Effector memory CD4-positive, alpha-beta T cell (primary cell): ENCODE measurements at places on chromosomes 16 and 17.

DNA sequence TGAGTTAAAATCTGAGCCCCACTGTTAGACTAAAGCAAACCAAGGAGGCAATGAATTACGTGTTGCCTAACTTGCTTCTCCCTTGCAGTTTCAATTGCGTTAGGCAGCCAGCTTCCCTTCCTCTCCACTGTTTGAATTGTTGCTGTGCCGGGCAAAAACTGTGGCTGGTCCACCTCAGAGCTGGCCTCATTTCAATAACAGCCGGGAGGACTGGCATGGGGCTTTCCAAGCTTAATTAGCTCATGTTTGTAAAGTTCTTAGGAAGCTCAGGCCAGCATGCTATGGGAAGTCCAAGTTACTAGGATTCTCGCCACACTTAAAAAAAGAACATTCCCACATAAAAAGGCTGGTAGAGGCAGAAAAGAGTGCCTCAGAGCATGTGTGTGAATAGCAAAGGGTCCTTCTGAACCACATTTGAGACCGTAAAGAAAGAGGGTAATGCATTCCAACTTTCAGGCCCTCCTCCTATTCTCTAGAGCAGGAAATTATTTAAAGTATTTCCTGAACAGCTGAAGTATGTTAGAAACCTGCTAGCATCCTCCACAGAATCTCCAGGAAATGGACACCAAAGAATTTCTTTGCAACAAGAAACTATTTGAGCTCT lies 79.0 kb upstream of the SMURF2 start:
- DNase-seq: no peak

DNA sequence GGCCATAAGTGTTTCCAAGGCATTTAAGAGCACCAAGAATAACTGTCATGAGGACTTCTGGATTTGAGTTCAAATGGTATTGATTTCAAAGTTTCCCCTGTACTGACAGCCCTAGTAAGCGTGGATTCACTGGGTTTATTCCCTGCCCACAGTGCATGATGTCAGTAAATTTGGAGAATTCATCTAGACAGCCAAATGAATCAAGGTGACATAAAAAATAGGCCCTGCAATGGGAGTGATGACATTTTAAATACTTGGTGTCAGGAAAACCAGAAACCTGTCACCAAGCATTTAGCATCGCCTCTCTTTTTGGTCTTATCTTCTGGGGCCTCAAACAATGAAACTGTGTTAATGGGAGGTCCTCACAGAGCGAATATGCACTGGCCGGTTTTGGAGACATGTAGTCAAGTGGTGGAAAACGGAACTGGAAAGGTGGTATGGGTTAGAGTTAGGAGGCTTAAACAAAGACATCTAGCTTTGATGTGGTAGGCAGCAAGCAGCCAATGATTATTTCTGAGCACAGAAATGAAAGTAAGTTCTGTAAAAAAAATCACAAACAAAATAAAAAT lies 29.1 kb downstream of the COG4 start:
- no peak for DNase-seq

DNA sequence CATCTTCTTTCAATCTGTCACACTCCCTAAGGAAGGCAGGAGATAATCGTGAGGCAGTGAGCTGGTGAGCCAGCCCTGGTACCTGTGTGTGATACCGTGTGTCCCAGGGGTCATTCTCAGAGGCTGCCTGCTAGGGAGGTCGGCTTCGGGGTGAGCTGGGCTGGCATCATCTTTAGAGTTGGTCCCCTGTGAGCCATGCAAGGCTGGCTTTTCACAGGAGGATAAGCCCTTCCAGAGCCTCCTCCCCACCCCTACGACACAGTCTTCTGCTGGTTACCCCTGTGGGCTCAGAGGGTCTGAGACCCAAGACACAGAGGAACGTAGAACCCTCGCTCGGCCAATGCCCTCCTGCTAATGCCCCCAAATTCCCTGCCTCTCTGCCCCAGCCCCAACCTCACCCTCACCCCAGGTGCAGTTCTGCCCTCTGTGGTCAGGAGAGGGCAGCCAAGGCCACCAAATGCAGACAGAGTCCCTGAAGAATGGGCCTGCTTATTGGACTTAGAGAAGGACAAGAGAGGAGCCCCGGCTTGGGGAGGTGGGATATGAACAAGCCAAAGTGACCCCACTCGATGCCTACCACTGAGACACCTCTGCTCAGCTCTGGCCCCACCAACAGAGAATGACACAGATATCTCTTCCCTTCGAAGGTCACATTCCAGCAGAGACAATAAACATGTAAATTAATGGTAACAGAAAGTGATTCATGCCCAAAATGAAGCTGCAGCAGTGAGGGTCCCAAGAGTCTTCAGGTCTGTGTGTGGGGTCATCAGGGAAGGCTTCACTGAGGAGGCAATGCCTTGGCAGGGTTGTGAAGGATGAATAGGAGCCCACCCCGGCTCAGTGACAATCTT lies 80.8 kb upstream of the CCL1 start:
- no peak for DNase-seq

GRCh38 chr17:7249830-7250229 lies 1.7 kb downstream of the CTDNEP1 start:
- no peak for DNase-seq

DNA sequence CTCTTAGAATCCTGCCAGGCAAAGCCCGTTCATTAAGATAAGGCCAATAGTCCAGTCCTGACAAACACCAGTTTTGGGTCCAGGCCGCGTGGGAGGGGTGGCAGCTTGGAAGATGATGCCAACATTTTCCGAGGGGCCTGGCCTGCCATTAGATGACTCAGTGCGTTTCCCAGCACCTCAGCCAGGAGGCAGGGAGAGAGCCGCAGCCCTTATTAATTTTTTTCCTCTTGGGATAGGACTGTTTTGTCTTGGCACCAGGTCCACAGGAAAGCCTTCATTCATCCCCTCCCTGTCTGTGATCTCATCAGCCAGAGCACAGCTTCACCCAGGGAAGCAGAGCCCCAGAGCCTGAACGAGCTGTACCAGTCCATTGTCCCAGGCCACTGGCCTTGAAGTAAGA lies 4.7 kb upstream of the NDEL1 start:
- no peak for DNase-seq

GRCh38 chr17:69552986-69553667 lies 138.6 kb downstream of the MAP2K6 start:
- no peak for DNase-seq

DNA sequence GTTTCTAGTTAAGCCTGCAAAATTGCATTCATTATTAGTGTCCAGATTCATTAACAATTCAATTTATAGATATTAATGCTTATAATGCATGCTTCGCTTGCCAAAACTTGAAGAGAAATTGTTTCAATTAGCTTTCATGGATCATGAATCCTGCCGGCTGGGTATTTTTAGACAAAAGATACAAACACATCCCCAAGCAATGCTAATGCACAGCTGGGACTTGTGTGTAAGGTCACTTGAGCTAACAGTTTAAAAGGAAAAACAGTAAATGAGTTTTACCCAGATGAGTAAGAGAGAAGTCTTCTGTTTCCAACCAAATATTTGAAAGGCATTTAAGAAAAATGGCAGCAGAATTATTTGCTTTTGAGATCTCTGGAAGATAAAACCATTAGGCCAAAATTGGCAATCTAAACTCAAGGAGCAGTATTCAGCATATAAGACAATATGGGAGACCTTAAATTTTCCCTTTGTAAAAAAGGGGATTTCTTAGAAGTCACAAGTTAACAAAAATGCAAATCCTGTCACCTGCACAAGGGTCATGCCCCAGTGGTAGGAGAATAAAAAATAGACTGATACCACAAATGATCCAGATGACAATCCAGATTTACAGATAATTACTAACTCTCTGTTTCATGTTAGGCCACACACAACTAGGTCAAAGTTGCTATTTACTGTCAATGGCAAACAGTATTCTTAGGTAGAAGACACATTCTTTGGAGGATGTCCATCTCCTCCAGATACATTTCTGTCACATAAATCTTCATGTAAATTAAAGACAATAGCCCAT lies 418.4 kb upstream of the PMFBP1 start:
- DNase-seq: no peak

DNA sequence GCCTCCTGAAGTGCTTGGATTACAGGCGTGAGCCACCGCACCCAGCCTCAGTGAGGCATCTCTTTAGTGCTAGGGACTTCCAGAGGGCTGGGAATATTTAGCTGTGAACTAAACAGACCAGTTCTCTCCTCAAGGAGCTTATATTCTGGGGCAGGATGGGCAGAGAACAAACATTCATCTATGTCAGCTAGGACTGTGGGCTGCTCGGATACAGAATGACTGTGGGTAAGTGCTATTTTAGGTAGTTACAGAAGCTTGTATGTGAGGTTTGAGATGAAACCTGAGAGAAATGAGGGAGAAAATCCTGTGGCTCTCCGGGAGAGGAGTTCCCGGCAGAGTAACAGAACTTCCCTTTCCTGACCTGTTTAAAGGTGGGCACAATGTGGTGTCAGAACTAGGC lies 6.2 kb upstream of the INPP5K start:
- no peak for DNase-seq
